Cerebellar cortex (tissue), 1 donor: ENCODE measurements at places on chromosomes 2 and 18.

- no peak for DNase-seq
These were observed 77.4 kb downstream of the TWIST2 start for GRCh38 chr2:238925281-238925680.

DNA sequence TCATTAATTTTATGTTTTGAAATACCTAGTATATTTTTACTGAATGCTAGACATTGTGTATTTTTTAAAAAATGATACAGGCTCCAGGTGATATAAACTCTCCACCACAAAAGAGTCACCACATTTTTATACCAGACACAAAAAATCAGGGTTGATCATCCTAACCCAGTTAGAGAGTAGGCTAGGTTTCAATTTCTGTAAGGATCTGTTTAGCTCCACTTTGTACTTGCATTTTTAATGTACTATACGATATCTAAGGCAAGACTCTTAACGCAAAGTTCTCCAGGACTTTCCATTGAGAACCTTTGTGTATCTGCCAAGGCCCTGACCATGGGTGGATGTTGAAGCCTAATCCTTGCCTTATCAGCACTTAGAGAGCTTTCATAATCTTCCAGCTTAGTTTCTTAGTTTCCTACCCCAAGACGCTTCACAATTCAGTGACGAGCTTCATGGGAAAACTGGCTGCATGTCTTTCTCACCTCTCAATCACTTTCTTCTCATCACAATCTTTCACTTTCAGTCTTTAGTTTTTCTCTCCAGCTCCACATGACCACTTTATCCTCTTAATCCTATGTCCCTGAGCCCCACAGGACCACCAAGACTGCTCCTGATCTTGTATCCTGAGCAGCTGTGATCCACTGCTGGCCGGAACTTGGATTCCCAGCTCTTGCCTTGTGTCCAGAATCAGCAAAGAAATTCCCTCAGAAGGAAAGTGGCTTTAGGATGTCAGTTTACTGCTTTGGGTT, 635.8 kb downstream of the RNF144A start:
- DNase-seq: no peak

DNA sequence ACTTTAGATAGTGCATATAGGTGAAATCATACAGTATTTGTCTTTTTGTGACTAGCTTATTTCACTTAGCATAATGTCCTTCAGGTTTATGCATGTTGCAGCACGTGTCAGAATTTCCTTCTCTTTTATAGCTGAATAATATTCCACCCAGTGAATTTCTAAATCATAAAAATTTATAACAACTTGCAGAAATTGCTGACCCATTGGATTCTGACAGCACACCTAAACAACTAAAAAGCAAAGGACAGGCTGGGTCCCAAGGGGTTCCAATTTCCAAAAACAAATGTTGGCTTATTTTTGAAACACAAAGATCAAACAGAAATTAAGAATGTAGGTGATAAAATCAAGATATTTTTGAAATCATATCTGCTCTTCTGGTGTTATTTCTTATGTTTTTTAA, 86.5 kb upstream of the ACKR3 start:
- DNase-seq: no peak

GRCh38 chr2:153004627-153005026, 286.2 kb downstream of the ARL6IP6 start:
- DNase-seq: no peak

- no peak for DNase-seq
These were observed 117.6 kb downstream of the ZNF407 start for GRCh38 chr18:74715306-74715705.

- DNase-seq: no peak
These were observed 108.1 kb upstream of the SLC1A4 start for GRCh38 chr2:64881037-64881492.

- DNase-seq: no peak
These were observed 22.4 kb downstream of the TWIST2 start for GRCh38 chr2:238870261-238870660.

- DNase-seq: no peak
These were observed 91.2 kb downstream of the SLC8A1 start for GRCh38 chr2:40360652-40361051.

DNA sequence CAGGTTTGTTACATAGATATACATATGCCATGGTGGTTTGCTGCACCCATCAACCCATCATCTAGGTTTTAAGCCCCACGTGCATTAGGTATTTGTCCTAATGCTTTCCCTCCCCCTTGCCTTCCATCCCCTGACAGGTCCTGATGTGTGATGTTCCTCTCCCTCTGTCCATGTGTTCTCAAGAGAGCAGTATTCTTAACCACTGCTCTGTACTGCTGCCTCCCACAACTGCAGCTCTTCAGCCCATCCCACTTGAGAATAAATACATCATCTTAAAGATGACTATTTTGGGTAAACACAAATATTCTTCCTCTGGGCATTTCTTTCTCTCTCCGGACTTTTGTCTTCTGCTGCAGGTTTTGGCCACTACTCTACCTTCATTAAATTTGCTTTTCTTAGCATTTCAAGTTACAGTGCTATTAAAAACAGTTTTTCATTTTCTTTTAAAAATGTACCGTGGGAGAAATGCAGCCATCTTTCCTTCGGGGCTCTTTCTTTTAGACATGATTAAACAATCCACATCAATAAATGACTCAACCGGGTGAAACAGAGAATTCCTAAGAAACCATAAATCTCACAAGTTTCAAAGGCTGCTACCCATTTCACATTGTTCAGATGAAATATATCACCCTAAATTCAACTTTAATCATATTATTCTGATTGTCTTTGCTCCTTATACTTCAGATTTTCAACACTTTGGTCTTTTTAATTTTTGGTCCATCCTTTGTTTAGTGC, 323.4 kb downstream of the GALNT13 start:
- no peak for DNase-seq

GRCh38 chr2:98952966-98953365, 16.9 kb upstream of the CRACDL start:
- no peak for DNase-seq

DNA sequence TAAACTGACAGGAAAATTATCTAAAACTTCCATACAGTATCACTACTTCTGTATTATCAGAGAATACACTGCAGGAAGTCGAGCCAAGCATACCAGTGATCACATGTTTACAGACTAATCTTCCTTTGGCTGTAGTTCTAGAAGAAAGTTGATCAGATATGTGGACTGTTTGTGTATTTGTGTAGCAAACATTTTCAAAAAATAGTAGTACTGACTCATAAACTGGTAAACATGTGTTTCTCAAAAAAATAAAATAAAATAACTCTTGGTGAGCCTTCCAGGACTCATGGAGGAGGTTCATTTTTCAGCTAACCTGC, 148.9 kb upstream of the SLC39A10 start:
- no peak for DNase-seq

DNA sequence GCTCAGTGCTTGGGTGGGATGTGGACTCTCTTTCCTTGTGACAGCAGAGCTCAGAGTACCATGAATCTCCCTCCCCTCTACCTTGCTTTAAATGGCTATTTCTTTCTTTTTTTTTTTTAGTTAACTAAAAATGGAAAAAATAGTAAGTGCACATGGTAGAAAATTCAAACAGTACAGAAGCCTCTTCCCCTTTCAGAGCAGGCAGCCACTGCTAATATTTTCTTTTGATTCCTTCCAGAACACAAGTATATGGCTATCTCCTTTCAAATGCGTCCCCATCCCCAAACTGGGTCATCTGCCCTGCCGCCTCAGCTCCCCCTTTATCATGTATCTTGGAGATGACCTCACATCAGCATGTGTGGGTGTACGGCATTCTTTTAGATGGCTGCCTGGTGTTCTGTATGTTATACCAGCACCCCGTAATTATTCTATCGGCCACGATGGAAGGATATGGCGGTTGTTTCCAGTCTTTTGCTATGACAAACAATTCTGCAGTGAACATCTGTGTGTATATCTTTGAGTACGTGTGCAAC, 70.5 kb upstream of the DLX2 start:
- no peak for DNase-seq

- DNase-seq: no peak
These were observed 190.4 kb upstream of the CRIM1 start for GRCh38 chr2:36165132-36165531.

GRCh38 chr2:196217116-196217515, 45.7 kb upstream of the STK17B start:
- DNase-seq: no peak

GRCh38 chr18:56696966-56697365, 45.8 kb downstream of the WDR7 start:
- no peak for DNase-seq

GRCh38 chr2:157890969-157891642, 15.0 kb upstream of the ACVR1 start:
- no peak for DNase-seq

- no peak for DNase-seq
These were observed 63.0 kb downstream of the ADNP2 start for GRCh38 chr18:80172056-80172455.

GRCh38 chr2:36963734-36964133, 2.6 kb downstream of the STRN start:
- no peak for DNase-seq

GRCh38 chr2:173414823-173415322, 60.2 kb downstream of the CDCA7 start:
- DNase-seq: no peak

DNA sequence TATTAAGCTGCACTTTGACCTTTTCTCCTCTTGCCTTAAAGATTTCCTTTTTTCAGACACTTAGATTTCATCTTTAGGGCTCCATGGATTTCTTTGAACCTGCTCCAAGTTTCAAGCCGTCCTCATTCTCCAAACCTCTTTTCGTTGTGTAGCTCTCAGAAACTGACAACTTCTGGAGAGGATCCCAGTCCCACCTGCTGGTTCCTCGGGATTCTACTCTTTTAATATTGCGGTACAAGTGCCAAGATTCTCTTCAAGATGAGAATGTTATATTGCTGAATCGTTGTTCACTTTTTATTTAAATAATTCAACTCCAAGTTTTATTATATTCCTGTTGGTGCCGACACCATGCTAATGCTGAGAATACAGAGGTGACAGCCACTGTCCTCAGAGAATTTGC, 141.1 kb downstream of the CDH20 start:
- peak; percentile 42 for DNase-seq

DNA sequence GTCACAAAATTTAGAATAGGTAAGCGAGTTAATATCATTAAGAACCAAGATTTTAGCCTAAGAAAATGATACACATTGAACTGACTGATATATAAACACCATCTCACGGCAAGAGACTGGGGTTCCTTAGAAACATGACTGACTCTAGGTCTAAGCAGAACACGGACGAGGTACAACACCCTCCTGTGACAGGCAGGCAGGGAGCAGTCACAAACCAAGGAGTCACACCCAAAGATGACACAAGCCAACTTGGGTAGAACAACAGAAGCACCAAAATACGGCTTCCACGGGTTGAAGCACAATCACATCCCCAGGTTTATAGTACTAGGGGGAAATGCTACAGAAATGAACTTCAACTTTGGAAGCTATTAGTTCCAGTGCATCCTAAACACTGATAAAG, 24.3 kb downstream of the HDLBP start:
- no peak for DNase-seq

DNA sequence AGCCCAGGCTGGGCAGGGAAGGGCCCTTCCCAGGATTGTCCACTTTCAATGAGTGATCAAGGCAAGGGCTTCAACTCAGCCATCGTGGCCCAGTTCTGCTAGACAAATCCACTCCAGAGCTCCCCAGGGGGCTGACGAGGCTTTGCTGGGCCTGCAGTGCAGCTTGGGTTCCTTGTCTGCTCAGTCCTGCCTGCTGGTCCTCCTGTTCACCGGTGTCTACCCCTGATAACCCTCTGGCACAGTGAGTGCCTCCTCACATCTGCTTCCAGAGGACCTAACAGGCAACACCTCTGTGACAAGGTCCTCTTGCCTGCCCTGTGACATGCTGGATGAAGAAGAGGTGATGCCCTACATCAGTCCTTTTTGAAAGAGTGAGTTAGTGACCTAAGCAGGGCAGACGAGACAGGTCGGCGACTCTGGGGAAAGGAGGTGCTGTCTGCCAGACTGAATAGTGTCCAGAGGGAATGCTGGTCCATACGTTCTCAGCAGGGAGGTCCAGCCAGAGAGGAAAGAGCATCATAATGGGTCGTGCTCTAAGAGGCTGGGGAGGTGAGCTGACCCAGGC, 20.9 kb upstream of the KCNF1 start:
- DNase-seq: no peak

DNA sequence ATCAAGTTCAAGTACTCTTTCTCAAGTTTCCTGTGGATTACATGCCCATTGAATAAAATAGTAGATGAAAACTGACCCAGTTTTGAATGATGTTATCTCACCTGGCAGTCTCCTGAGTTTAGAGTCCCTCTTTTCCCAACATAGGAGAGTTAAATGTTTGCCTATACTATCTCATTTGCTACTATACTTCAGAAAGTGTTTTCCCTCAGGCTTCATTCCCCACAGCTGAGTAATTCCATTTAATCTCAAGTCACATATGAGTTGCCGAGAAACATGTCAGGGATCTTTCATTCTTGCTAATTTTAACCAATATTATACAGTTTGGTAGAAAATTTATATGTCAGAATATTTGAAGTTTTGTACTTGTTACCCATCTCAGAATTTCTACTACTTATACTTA, 150.4 kb upstream of the CDH19 start:
- DNase-seq: no peak

DNA sequence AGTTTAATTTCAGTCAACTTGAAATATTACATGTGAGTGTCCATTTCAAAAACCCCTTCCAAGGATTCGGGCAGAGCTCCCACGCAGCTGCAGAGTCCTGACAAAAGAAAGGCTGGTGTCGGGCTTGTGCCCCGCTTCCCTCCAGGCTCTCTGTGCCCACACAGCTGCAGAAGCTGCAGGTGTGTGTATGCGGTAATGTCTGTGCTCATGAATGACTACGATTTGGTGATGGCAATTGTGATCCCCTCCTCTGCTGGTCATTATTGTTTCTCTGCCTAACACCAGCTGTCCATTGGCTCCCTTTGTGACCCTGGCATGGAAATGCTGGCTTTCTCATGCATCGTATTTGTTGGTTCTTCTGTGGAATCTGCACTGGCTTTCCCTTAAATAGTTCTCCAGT, 224.8 kb downstream of the NUP35 start:
- no peak for DNase-seq
